ENCODE measurements at places on chromosomes 3 and 15.

DNA sequence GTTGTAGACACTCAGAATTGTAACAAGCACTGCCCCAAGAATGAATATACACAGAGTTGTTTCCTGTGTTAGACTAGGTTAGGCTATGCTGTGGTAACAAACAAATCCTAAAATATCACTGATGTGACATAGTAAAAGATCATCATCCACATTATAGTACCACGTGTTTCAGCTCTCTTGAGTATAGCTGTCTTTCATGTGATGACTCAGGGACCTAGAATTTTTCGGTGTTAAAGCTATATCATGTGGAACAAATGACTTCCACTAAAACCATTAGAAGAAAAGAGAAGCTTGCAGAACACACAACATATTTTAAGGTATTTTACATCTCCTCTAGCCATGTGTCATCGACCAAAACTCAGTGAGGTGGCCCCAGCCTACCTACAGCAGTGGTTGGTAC, 307.9 kb upstream of the RBMS3 start:
- DNase-seq, result no peak

- no peak for DNase-seq
Observed at GRCh38 chr3:127483902-127484591, 106.5 kb downstream of the TPRA1 start.

- no peak for DNase-seq
Observed at GRCh38 chr3:32613183-32613582, 42.5 kb upstream of the DYNC1LI1 start.

- no peak for DNase-seq
Observed at GRCh38 chr3:129404610-129405009, 23.8 kb downstream of the EFCAB12 start.

DNA sequence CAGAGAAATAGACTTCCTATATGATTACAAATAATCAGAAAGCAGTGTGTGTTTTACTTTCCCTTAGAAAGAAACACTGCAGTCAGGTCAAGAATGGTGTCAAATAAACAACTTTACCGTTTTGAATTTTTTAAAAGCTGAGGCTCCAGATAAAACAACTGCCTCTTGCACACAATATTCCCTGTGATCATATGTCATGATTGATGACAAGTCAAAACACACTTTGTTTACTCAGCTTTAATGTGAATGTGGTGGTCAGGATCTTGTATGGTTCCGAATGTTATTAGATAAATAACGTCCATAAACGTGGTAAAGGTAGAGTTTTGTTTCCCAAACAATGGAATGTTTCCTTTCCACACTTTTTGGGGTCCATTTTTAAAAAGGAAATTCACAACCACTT, 428.4 kb upstream of the MDFIC2 start:
- no peak for DNase-seq

DNA sequence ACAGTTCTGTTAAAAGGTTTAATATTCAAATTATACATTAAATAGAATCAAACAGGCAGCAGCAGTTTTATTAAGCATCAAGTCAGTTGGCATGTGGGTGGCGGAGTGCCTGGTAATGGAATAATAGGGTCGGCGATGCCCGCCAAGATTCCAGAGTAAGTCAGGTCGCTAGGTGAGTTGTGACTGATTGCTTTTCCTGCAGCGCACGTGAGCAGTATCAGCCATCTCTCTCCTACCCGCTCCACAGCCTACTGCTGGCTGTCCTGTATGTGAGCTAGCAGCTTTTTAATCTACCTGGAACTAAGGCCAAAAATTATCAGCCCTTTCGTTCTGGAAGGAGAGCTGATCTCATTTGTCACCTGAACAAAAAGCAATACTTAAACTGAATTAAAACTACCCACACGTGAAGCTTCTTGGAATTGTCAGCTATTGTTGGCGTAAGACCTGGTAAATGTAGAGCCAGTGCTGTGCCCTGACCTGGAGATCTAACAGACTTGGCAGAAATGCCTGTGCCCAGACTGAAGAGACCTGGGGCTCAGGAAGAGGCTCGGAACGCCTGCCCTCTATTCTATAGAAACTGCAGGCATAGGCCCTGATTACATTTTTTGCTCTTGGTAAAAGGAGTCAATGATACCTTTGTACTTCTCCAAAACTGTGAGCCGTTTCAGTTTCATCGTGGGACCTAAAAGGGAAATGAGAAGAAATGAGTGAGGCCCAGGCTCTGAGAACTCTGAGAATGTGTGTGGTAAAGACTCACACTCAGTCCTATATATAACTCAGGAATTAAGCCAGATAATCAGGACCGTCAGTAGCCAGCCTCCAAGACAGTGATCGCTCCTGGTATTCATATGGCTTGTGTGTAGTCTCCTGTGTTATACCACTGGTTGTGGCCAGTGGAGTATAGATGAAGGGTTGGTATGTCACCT, 21.9 kb downstream of the IDH3A start:
- peak; percentile 7 for DNase-seq

DNA sequence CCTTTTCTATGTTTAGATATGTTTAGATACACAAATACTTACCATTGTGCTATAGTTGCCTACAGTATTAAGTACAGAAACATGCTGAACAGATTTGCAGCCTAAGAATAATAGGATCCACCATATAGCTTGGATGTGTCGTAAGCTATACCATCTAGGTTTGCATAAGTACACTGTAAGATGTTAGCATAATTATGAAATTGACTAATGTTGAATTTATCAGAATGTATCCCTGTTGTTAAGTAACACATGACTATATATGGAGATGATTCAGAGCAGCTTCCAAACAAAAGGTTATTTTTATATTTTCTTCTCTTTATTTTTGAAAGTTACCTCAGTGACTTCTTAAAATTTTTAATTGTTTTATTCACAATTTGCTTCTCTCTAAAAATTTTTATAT, 2.4 kb downstream of the SLC28A2 start:
- DNase-seq, result no peak

- no peak for DNase-seq
Observed at GRCh38 chr3:66816090-66816761, 181.9 kb upstream of the KBTBD8 start.

GRCh38 chr3:86969500-86970189, 21.3 kb downstream of the VGLL3 start:
- DNase-seq, result no peak

GRCh38 chr3:169299889-169300288, 363.6 kb downstream of the MECOM start:
- DNase-seq, result no peak

- no peak for DNase-seq
Observed at GRCh38 chr15:77974098-77974414, 103.5 kb downstream of the TBC1D2B start.

DNA sequence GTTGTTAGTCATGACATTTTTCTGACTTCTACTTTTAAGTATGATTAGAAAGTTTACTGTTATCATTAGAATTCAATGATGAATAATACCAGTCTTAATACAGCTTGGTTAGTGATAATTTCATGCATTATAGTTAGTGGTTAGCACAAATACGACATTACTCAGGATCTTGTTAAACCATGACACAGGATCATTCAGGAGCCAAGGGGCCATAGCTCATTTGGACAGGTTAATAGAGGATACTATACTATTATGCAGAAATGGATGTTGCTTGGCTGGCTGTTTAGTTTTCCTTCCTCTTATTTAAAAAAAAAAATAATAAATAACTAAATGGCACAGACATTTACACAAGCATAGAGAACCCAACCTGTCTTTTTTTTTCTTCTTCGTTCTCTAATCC, 55.5 kb downstream of the NSUN3 start:
- no peak for DNase-seq

GRCh38 chr15:91537856-91538255, 315.7 kb upstream of the SLCO3A1 start:
- no peak for DNase-seq

DNA sequence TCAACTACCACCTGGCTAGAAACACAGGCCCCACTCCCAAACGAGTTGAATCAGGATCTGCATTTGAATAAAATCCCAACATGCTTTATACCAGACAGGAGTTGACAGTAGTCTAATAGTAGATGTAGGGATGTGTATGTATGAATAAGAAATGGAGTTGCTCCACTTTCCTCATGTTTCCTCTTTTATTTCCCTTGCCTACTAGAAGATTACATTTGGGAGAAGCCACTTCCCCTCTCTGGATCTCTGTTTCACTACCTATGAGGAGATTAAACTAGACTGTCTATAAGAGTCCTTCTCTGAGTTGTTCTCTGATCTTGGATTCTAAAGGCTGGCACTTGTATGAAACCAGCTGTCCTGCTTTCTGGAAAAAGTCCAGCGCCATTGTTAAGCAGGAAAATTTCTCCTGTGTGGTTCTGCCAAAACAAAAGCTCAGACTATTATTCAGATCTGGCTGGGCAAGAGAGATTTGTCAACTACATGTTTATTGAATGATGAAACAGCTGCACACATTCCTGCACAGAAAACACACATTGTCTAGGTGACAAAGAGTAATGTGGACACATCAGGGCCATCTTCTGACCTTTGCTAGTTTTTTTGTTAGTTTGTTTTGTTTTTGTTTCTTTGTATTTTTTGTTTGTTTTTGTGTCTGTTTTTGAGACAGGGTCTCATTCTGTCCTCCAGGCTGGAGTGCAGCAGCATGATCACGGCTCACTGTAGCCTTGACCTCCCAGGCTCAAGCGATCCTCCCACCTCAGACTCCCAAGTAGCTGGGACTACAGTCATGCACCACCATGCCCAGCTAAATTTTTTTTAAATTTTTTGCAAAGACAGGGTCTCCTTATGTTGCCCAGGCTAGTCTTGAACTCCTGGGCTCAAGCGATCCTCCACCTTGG, 29.9 kb downstream of the ACP3 start:
- no peak for DNase-seq

DNA sequence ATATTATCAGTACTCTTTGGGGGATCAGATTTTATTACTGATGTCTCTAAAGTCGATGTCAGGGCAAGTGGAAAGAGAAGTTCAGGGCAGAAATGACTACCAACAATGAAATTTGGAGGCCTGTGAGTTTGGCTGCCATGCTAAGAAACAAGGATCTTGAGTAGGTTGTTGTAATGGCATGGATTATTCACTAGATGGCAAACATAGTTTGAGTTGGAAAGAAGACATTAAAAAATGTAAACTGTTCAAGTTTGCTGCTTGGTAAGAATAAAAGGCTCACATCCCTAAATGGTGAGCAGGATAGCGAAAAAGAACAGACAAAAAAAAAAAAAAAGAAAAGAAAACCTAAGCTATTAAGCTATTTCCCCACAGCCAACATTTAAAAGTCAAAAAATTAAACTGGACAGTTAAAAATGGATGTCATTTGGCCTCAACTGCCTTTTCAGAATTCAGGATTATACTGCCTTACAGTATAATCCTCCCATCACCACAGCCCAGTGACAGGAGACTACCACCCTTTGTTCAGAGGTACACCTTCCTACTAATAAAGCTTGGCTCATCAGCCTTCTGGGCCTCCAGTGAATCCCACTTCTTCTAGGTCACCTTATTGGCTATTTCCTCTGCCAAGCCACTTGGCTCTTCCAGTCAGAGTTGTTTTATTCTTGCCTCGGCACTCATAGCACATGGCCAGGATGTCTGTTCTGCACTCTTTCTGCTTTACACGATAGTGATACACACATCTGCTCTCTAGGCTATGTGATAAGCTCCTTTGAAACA, 163.7 kb downstream of the PLD1 start:
- DNase-seq, result peak; percentile 11

GRCh38 chr3:25689226-25689625, 24.5 kb upstream of the TOP2B start:
- DNase-seq, result no peak

- no peak for DNase-seq
Observed at GRCh38 chr3:28150465-28151206, 90.8 kb upstream of the CMC1 start.

DNA sequence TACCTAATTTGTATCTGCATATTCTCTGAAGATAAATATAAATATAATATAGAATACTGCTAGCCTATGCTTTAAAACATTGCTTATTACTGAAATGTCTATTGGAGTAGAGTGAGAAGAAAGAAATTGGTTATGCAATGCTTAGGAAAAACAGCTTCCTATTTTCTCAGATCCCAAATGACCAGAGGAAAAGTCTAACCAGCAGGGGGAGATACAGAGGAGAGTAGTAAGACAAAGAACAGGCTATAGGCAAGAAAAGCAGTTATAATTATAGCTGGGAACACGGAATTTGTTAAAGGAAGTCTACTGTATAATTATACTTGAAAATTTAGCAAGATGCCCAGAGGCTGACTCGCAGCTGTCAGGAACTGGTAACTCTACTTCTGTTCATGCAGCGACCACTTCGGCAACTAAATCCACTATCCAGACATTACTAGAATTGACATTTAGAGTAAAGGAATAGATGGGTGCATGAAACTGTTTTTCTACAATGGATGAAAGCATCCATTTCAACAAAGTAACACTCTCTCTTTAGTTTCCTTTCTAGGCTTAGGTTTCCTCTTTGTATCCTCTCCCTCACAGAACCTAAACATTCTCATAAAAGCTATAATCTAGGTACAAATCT, 97.2 kb downstream of the TBC1D5 start:
- peak; percentile 73 for DNase-seq

GRCh38 chr3:54185740-54186139, 63.4 kb downstream of the CACNA2D3 start:
- no peak for DNase-seq

- no peak for DNase-seq
Observed at GRCh38 chr3:39102504-39103323, 4.7 kb downstream of the GORASP1 start.

DNA sequence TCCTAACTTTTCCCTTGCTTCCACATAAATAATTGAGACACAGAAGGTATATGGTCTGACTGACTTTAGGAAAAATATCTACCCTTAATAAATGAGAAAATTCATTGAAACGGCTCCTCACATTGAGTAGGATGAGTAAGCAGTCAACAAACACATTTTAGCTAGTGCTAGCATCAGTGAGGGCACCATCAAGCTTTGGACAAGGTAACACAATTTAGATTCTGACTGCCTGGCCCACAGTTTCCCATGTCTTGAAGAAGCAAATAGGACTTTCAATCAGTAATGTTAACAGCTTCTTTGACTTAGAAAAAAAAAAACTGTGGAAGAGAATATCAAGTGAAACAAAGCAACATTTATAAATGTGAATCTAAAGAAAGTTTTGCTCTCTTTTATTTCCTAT, 70.1 kb upstream of the MBNL1 start:
- no peak for DNase-seq

GRCh38 chr3:13317596-13318320, 102.4 kb downstream of the NUP210 start:
- DNase-seq, result no peak

- no peak for DNase-seq
Observed at GRCh38 chr15:84599906-84600305, 903 bp upstream of the ZSCAN2 start.

GRCh38 chr15:50190166-50190570, 8.2 kb downstream of the SLC27A2 start:
- no peak for DNase-seq

DNA sequence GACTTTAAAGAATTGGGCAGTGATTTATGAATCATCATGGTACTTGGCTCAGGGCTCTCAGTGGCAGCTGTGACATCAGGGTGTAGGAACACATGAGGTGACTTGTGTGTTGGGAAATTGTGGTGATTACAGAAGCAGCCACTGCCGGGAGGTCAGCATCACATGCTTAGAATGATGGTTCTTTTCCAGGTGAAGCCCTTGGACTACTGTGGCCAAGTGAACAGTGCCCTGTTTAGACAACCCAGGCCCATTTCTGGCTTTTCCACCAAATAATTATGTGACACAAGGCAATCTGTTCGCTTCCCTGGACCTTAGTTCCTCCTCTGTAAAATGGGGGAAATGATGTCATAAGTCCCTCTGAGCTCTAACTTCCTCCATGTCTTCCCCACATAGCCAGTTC, 139.7 kb upstream of the ROPN1 start:
- DNase-seq, result no peak

GRCh38 chr3:128784843-128785242, 58.9 kb downstream of the RAB7A start:
- no peak for DNase-seq

All from bone marrow (tissue), 2 donors.